ENCODE measurements at places on chromosomes 5 and 9. TPM values are rescaled to one million over a fixed set of nuclear protein-coding genes. Genes with fewer than 3 reads are reported as not detected.
A peak's percentile ranks its signal among the peaks of the same experiment; 100 is the strongest.

The CKS2 gene
- 362 TPM for total RNA-seq

The WDR31 gene
- 0.79 TPM for total RNA-seq

The CTXN3 gene
- total RNA-seq = not detected

The CA9 gene
- total RNA-seq = 3.2 TPM

The KCNV2 gene
- not detected for total RNA-seq

The BHMT gene
- total RNA-seq = not detected

The KIF4B gene
- 0.02 TPM for total RNA-seq

GRCh38 chr9:116452634-116453033 is 234.5 kb upstream of the TRIM32 start:
- no peak for DNase-seq
- no peaks in the 10 kb centered on the region for H3K4me1 ChIP-seq
- H3K27ac ChIP-seq = no peak overlapping the region
- H3K36me3 ChIP-seq = no peaks in the 10 kb centered on the region
- H3K4me3 ChIP-seq = no peak overlapping the region

GRCh38 chr9:93012963-93013855 is 45.3 kb upstream of the SUSD3 start:
- peak; percentile 2 for DNase-seq
- no peaks in the 10 kb centered on the region for H3K36me3 ChIP-seq
- H3K27me3 ChIP-seq = no peaks in the 10 kb centered on the region

DNA sequence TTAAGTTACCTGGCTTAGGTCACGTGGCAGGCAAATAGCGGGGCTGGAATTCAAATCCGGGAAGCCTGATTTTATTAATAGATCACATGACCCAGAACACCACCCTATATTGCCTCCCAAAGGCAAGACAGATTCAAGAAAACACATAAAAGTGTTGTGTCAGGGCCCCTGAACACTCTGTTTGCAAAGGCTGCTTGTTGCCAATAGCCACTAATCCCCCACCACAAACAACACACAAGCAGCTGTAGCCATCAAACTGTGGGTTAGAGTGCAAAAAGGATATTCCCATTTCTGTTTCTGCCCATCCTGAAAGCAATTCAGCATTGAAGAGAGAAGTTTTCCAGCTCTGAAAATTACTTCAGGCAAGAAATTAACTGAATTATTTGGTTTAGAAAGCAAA is 358.9 kb upstream of the RFX3 start:
- no peaks in the 10 kb centered on the region for H3K36me3 ChIP-seq
- DNase-seq = peak; percentile 9
- peaks cover 11% of the 10 kb centered on the region for H3K4me1 ChIP-seq
- H3K27me3 ChIP-seq = no peaks in the 10 kb centered on the region

DNA sequence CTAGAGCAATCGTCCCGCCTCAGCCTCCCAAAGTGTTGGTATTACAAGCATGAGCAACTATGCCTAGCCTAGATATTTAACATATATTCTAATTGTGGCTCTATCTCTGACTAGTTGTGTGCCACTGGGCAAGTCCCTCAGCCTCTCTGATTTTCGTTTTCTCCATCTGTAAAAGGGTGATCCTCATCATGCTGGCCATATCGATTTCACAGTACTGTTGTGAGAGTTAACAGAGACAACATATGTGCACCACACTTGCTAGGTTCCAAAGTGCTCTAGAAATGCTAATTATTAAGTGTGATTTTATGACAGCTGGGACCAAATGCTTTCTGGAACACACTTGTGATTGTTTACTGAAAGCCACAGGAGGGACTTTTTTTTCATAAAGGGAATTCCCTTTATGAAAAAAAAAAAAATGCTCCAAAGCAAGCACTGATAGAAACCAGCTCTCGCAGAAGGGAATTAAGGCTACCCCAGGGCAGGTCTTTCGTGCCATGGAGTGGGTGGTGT is 78.5 kb upstream of the EPB41L4B start:
- no peak for DNase-seq
- no peaks in the 10 kb centered on the region for H3K4me1 ChIP-seq
- H3K27ac ChIP-seq = no peak overlapping the region
- H3K4me3 ChIP-seq = no peak overlapping the region
- peaks cover 2% of the 10 kb centered on the region for H3K36me3 ChIP-seq

DNA sequence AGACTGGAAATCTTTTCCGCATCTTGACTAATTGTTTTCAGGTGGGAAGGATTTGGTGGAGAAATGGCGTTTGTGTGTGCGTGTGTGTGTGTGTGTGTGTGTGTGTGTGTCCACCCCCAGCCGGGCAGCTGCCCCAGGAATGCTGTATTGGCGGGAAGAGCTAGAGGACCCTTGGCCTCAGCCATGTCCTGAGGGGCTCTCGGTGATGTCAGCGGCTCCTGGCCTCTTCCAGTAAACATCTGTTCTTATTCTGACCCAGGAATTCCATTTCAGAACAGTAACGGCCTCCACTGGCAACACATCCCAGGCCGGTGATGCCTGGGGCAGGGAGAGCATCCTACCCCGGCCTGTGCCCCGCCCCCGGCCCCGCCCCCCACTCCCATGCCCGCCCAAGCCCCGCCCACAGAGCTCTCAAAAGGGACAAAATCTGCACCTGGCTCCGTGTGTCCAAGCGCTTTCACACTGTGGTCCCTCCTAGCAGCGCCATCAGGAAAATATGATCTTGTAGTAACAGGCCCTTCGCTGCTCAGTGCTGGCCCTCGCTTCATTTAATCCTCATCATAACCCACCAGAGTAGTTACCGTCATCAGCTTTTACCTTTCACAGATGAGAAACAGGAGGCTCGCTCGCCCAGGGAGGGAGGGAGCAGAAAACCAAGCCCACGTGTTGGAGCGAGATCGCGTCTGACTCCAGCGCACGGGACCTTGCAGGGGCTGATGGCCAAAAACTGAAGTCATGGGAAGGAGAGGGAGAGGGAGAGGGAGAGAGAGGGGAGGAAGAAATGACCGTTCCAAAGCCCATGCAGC is 18.9 kb downstream of the ADAMTS2 start:
- no peak for DNase-seq
- no peak overlapping the region for H3K27ac ChIP-seq
- no peaks in the 10 kb centered on the region for H3K27me3 ChIP-seq
- H3K4me3 ChIP-seq = no peak overlapping the region
- H3K4me1 ChIP-seq = no peaks in the 10 kb centered on the region

DNA sequence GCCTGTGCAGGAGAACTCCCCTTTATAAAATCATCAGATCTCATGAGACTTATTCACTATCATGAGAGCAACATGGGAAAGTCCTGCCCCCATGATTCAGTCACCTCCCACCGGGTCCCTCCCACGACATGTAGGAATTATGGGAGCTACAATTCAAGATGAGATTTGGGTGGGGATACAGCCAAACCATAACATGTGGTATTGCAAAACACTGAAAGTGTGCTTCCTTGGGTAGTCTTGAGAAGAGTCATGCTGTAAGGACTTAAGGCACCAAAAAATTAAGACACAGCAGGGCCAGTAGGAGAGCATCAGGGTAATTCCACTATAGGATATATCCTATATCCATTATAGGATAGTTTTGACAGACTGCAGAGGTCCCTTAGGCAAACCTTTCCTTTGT is 29.4 kb upstream of the GDNF start:
- H3K4me3 ChIP-seq = no peak overlapping the region
- H3K36me3 ChIP-seq = no peaks in the 10 kb centered on the region
- H3K27ac ChIP-seq = no peak overlapping the region
- H3K4me1 ChIP-seq = no peaks in the 10 kb centered on the region
- no peak for DNase-seq

DNA sequence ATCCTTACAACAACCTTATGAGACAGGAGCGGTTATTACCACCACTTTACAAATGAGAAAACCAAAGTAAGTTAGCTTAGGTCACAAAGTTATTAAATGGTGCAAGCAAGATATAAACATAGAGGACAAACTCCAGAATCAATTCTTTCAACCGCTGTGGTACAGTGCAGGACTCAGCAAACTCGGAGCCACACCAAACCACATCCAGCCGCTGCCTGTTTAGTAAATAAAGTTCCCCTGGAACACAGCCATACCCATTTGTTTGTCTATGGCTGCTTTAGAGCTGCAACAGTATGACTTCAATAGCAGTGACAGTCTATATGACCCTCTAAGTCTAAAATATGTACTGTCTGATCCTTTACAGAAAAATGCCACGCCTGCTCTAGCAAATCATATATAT is 1567.2 kb upstream of the WWC1 start:
- no peaks in the 10 kb centered on the region for H3K27me3 ChIP-seq
- H3K36me3 ChIP-seq = no peaks in the 10 kb centered on the region
- no peaks in the 10 kb centered on the region for H3K4me1 ChIP-seq
- H3K4me3 ChIP-seq = no peak overlapping the region
- DNase-seq = no peak

GRCh38 chr5:179991106-179991505 is 80.5 kb downstream of the RNF130 start:
- H3K27ac ChIP-seq = no peak overlapping the region
- no peaks in the 10 kb centered on the region for H3K4me1 ChIP-seq
- DNase-seq = no peak
- H3K4me3 ChIP-seq = no peak overlapping the region
- H3K27me3 ChIP-seq = no peaks in the 10 kb centered on the region

GRCh38 chr9:1647776-1648175 is 367.4 kb upstream of the SMARCA2 start:
- H3K4me1 ChIP-seq = peaks cover 5% of the 10 kb centered on the region
- no peaks in the 10 kb centered on the region for H3K27me3 ChIP-seq
- H3K36me3 ChIP-seq = no peaks in the 10 kb centered on the region

DNA sequence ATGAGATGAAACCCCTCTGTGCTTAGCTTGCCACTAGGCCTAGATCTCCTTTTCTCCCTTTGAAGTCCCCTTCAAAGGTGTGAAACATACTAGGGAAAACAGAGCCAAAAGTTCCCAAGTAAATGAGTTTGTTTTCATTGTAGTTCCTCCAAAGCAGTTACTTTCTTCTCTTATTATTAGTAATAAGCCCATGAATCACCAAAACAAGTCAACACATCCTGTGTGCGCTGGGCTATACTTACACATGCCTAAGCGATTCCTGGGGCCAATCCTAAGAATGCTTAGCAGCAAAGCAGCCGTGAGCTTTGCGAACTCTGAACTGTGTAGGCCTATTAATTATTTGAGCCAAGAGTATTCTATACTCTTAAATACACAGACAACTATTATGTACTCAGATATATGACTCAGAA is 7.6 kb downstream of the ENC1 start:
- H3K27me3 ChIP-seq = no peaks in the 10 kb centered on the region
- H3K4me1 ChIP-seq = peaks cover 86% of the 10 kb centered on the region
- peaks cover 100% of the 10 kb centered on the region for H3K36me3 ChIP-seq
- H3K27ac ChIP-seq = no peak overlapping the region
- DNase-seq = no peak

- H3K36me3 ChIP-seq = no peaks in the 10 kb centered on the region
- no peak overlapping the region for H3K4me3 ChIP-seq
- no peaks in the 10 kb centered on the region for H3K27me3 ChIP-seq
- DNase-seq = no peak
- no peak overlapping the region for H3K27ac ChIP-seq
These were observed 231.7 kb downstream of the ARHGAP26 start for GRCh38 chr5:143001764-143002351.

- DNase-seq = no peak
- H3K4me3 ChIP-seq = no peak overlapping the region
- no peak overlapping the region for H3K27ac ChIP-seq
- H3K4me1 ChIP-seq = peaks cover 19% of the 10 kb centered on the region
- no peaks in the 10 kb centered on the region for H3K27me3 ChIP-seq
These were observed 88.1 kb upstream of the TLE1 start for GRCh38 chr9:81777482-81777881.

- no peak overlapping the region for H3K27ac ChIP-seq
- DNase-seq = no peak
- H3K4me3 ChIP-seq = no peak overlapping the region
- no peaks in the 10 kb centered on the region for H3K36me3 ChIP-seq
- H3K27me3 ChIP-seq = no peaks in the 10 kb centered on the region
These were observed 53.4 kb downstream of the SLC22A5 start for GRCh38 chr5:132422720-132423437.

DNA sequence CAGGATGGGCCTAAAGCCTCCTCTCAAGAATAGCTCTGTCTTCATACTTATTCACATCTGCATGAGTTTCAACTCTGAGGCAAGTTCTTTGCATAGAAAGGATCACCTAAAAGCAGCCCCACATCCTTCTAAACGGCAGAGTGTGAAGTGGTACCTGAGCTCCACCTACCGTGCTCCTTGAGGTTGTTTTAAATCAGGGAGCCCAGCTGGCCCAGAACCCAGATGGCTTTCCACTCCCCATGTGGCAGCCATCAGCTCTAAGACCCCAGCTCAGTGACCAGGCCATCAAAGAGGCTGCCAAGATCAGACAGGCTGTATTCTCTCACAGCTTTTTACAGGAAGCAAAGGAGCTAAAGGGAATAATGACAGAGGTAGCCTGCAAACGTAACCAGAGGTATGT is 299.3 kb downstream of the RASEF start:
- H3K4me3 ChIP-seq = no peak overlapping the region
- H3K27ac ChIP-seq = no peak overlapping the region
- peaks cover 17% of the 10 kb centered on the region for H3K4me1 ChIP-seq

DNA sequence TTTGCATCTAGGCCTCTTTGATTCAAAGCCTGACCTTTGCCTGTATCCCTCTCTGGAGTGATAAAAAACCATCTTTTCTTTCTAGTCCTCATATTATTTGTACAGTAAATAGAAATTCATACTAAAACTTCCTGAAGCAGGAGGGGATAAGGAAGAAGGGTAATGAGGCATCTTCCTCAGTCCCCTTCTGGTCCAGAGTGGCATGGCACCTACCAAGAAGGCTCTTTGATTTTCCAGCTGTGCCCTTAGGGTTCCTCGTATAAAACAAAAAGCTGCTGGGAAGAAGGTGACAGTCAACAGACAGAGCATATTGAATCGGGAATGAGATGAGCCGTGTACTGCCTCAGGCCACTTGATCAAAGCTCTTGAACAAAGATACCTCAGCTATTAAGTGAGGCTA is 71.9 kb upstream of the SPDL1 start:
- no peak for DNase-seq
- H3K36me3 ChIP-seq = no peaks in the 10 kb centered on the region
- no peaks in the 10 kb centered on the region for H3K27me3 ChIP-seq
- H3K27ac ChIP-seq = no peak overlapping the region
- H3K4me1 ChIP-seq = no peaks in the 10 kb centered on the region
- no peak overlapping the region for H3K4me3 ChIP-seq

- DNase-seq = peak; percentile 50
- no peaks in the 10 kb centered on the region for H3K36me3 ChIP-seq
- no peak overlapping the region for H3K27ac ChIP-seq
- peaks cover 16% of the 10 kb centered on the region for H3K4me1 ChIP-seq
- no peaks in the 10 kb centered on the region for H3K27me3 ChIP-seq
These were observed 30.6 kb downstream of the NKX2-5 start for GRCh38 chr5:173204185-173204979.

DNA sequence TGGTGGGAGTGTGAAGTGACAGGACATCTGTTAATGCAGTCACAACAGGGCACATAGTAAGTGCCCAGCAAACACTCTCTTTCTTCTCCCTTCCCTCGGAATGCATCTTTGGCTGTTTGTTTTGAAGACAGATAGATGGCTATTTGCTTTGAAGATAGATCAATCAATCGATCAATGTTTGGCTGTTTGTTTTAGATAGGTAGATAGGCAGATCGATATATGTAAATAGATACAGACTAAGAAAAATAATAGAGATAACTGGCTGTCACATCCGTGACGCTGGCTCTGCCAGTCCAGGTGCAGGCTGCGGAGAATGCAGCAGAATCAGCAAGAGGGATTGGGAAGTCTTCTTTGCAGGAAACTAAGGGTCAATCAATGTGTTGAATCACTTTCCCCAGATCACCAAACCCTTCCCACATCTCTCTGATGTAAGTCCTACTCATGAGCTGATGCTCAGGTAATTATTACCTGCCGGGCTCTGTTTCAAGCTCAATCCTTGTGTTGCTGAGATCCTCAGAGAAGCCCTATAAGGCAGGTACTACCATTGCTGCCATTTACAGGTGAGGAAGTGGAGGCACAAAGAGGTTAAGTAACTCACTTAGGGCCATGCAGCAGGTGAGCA is 60.8 kb downstream of the ERGIC1 start:
- H3K36me3 ChIP-seq = 0 out of 2 replicates have a peak, but pooled peaks cover 2% of the 10 kb centered on the region
- no peak overlapping the region for H3K27ac ChIP-seq
- no peak overlapping the region for H3K4me3 ChIP-seq
- DNase-seq = no peak
- H3K27me3 ChIP-seq = no peaks in the 10 kb centered on the region

Measured in SJCRH30 (cell line).